Type B pancreatic cell (in vitro differentiated cells): ENCODE measurements at places on chromosomes 11 and 22. TPM values are rescaled to one million over a fixed set of nuclear protein-coding genes. Genes with fewer than 3 reads are reported as not detected.

Gene YAP1
- total RNA-seq = 183 and 199 TPM in 2 replicates

Gene PRMT3
- total RNA-seq = 15.4 and 15.8 TPM in 2 replicates

DNA sequence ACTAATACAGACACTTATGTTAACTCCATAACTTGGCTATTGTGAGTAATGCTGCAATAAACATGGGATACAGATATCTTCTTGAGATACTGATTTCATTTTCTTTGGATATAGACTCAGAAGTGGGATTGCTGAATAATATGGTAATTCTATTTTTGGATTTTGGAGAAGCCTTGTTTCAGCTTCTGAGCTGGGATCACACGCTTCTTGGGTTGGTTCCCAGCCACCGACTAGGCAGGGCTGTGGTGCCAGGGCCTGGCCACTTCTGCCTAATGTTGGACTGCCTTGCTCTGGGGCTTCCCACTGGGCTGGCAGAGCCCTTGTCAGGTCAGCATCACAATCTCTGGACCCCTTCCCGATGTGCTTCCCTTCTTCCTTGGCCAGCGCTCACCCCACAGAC is 14.0 kb upstream of the MCHR1 start:
- H3K36me3 ChIP-seq = no peaks in the 10 kb centered on the region
- H3K4me3 ChIP-seq = no peak overlapping the region
- peaks cover 19% of the 10 kb centered on the region for H3K4me1 ChIP-seq
- DNase-seq = no peak
- H3K27ac ChIP-seq = no peak overlapping the region

- no peaks in the 10 kb centered on the region for H3K27me3 ChIP-seq
- H3K4me3 ChIP-seq = peak overlapping the region; percentile 71
- H3K4me1 ChIP-seq = peaks cover 39% of the 10 kb centered on the region
These were observed 6.9 kb downstream of the EHD1 start for GRCh38 chr11:64871492-64871891.

- peaks cover 3% of the 10 kb centered on the region for H3K36me3 ChIP-seq
- H3K27ac ChIP-seq = peak overlapping the region; percentile 94
- H3K4me3 ChIP-seq = no peak overlapping the region
These were observed 51.6 kb downstream of the NTM start for GRCh38 chr11:131422029-131422428.

DNA sequence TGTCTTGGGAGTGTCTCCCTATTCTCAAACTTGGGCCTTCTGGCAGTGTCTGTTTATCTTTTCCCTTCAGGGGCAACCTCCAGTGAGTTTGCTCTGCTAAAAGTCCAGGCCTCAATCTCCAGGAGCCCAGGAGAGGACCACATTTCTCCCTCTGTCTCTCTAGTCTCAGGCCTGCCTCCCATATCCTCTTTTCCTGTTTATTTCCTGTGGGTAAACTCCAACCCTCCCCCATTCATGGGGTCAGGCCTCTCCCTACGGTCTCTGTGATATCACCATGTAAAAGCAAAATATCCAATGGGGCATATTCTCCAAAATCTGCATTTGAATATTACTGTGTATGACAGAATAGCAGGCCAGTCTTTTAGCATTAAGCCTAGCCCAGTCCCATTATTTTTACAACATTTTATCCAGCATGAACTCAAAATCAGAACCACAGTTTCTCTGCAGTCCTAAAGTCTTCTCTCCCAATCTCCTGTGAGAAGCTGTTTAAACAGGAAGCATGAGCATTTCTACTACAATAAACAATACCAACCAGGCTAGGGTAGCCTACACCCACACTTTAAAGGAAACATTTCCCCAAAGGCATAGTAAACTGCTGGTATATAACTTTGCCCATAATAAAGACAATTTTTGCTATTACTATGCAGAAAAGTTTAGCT is 18.0 kb upstream of the TMEM135 start:
- peaks cover 21% of the 10 kb centered on the region for H3K4me1 ChIP-seq
- H3K4me3 ChIP-seq = no peak overlapping the region
- H3K27me3 ChIP-seq = no peaks in the 10 kb centered on the region
- DNase-seq = no peak
- H3K36me3 ChIP-seq = no peaks in the 10 kb centered on the region

- DNase-seq = no peak
- H3K27ac ChIP-seq = no peak overlapping the region
- no peaks in the 10 kb centered on the region for H3K36me3 ChIP-seq
These were observed 1196.2 kb upstream of the TENM4 start for GRCh38 chr11:80636999-80637398.

DNA sequence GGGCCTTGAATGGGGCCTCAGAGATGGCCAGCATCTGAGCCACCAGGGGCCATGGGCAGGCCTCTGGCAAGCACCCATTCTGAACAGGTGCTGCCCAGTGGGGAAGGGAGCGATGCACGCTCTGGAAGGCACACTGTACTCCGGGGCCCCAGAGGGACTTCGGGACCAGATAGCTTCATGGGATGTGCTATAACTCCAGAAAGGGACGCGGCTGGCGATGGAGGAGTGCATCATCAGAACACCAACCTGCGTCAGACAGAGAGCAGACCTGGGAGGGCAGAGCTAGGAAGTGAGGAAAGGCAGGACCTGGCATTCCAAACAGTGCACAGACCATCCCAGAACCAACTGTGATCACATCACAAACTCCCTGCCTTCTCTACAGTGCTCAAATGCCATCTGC is 16.8 kb downstream of the DGCR2 start:
- no peaks in the 10 kb centered on the region for H3K36me3 ChIP-seq
- no peak for DNase-seq
- no peak overlapping the region for H3K4me3 ChIP-seq
- no peaks in the 10 kb centered on the region for H3K27me3 ChIP-seq

DNA sequence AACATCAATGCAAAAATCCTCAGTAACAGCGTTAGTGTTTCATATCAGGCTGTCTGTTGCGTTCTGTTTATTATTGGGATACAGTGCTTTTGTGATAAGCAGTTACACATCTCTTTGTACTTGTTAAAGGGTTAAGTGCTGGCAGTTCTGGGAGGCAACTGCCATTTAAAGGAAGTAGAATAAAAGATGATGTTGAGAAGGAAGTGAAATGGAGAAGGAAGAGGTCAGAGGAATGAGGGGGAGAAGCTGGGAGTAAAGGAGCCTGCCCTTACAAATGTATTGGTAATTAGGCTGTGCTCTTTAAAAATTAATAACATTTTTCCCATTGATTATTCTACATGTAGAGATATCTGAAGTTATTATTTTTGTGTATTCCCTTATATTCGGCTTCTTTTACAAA is 674.7 kb downstream of the NTM start:
- H3K36me3 ChIP-seq = no peaks in the 10 kb centered on the region
- DNase-seq = no peak
- H3K4me1 ChIP-seq = peaks cover 31% of the 10 kb centered on the region

GRCh38 chr11:6531267-6531752 is 34.2 kb downstream of the DNHD1 start:
- no peak overlapping the region for H3K27ac ChIP-seq
- no peaks in the 10 kb centered on the region for H3K27me3 ChIP-seq
- H3K4me3 ChIP-seq = no peak overlapping the region
- peaks cover 4% of the 10 kb centered on the region for H3K36me3 ChIP-seq

- H3K27ac ChIP-seq = peak overlapping the region; percentile 88
- H3K27me3 ChIP-seq = no peaks in the 10 kb centered on the region
- DNase-seq = no peak
- peaks cover 30% of the 10 kb centered on the region for H3K4me1 ChIP-seq
- no peak overlapping the region for H3K4me3 ChIP-seq
These were observed 22.5 kb downstream of the CLPB start for GRCh38 chr11:72411623-72412419.

DNA sequence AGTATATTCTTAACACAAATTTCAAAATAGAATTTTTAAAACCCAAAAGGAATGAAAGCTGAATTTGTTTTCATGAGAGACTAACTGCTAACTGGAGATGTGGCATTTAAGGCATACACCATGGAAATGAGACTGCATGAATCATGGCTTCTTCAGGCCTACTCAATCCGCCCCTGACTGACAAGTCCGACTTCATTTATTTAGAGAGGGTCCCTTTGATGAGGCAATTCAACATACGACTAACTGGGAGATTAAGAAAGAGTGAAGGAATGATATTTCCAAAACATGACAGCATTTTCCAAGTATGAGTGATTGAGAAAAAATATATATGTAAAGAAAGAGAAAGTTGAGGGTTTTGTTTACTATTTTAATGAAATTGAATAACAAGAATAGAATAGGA is 720.1 kb downstream of the DLG2 start:
- H3K27ac ChIP-seq = no peak overlapping the region
- H3K4me1 ChIP-seq = no peaks in the 10 kb centered on the region
- H3K4me3 ChIP-seq = no peak overlapping the region

DNA sequence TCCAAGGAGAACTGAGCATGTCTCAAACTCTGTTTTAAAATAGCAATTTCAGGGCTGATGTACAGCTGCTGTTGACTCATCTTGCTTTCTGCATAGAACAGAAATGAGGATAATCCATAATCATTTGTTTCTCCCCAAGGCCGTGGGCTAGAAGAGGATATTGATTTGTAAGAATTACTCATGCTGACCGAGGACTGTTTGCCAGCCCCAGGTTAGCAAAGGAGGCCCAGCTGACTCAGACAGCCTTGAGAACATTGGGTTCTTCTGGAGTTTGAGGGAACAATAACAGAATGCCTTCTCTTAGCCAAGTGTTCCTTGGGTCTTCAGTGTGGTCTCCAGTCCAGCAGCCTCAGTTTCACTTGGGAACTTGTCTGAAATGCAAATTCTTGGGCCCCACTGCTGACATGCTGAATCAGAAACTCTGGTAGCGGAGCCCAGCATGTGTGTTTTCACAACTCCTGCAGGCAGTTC is 92.0 kb downstream of the ZC3H12C start:
- DNase-seq = no peak
- H3K4me1 ChIP-seq = peaks cover 8% of the 10 kb centered on the region
- no peak overlapping the region for H3K27ac ChIP-seq
- H3K36me3 ChIP-seq = no peaks in the 10 kb centered on the region
- no peak overlapping the region for H3K4me3 ChIP-seq

GRCh38 chr22:37037669-37038068 is 13.9 kb upstream of the KCTD17 start:
- H3K27ac ChIP-seq = no peak overlapping the region
- no peaks in the 10 kb centered on the region for H3K36me3 ChIP-seq
- peaks cover 3% of the 10 kb centered on the region for H3K27me3 ChIP-seq
- no peak overlapping the region for H3K4me3 ChIP-seq

- DNase-seq = no peak
- H3K4me1 ChIP-seq = peaks cover 21% of the 10 kb centered on the region
- H3K27me3 ChIP-seq = no peaks in the 10 kb centered on the region
- peak overlapping the region; percentile 3 for H3K27ac ChIP-seq
- H3K4me3 ChIP-seq = no peak overlapping the region
These were observed 18.8 kb downstream of the SNX19 start for GRCh38 chr11:130897262-130898182.

DNA sequence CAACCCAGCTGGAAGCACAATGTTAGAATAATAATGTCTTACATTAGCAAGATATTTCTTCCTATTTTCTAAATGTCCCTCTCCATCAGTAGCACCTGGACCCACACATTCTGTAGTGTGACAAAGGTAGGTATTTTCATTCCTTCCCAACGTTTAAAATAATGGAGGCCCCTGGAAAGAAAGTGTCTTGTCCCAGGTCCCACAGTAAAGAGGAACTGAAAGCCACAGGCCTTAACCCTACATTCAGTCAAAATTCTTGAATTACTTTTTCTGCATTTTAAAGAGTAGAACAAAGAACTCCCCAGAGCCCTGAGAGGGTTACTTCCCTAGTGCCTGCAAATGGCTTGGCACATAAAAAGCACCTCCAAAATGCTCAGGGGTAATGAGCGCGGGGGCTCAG is 26.3 kb downstream of the OPCML start:
- DNase-seq = no peak
- no peaks in the 10 kb centered on the region for H3K36me3 ChIP-seq
- H3K4me3 ChIP-seq = no peak overlapping the region
- no peak overlapping the region for H3K27ac ChIP-seq
- peaks cover 12% of the 10 kb centered on the region for H3K4me1 ChIP-seq

DNA sequence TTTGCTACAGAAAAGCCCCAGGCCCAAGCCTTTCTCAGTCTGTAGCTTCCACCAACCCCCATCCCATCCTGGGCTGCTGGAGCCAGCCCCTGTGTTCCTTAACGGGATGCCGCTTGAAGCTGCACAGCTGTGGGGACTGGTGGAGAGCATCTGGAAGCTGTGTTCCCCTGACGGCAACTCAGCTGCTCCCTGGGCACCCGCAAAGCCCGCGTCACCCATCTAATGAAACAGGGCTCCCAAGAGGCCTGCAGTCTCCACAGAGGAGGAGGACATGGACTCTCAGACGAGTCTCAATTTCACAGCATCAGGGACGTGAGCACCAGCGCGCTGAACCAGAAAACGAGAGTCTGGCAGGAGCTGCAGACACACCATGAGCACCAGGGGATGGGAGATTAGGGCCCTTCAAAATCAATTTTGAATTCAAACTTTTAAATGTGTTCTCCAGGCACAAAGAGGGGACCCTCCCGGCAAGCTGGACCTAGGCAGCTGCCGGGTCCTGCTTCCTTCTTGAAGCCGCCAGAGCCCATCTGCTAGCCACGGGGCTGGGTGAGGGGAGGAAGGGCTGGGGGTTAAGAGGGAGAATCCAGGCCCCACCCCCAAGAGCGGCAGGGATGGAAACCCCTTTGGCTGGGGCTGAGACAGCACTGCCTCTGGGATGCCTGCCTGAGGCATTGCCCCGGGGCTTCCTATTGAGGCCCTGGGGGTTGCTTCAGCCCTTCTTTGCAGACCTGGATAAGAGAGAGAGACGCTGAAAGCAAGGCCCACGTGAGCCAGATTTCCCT is 21.0 kb downstream of the LMO1 start:
- no peak overlapping the region for H3K27ac ChIP-seq
- H3K4me1 ChIP-seq = peaks cover 17% of the 10 kb centered on the region
- H3K36me3 ChIP-seq = no peaks in the 10 kb centered on the region
- no peak for DNase-seq
- H3K27me3 ChIP-seq = peaks cover 22% of the 10 kb centered on the region

GRCh38 chr11:79077702-79078330 is 363.0 kb downstream of the TENM4 start:
- H3K27me3 ChIP-seq = no peaks in the 10 kb centered on the region
- peak overlapping the region; percentile 44 for H3K4me3 ChIP-seq
- DNase-seq = no peak
- peaks cover 14% of the 10 kb centered on the region for H3K36me3 ChIP-seq
- H3K4me1 ChIP-seq = peaks cover 67% of the 10 kb centered on the region
- peak overlapping the region; percentile 36 for H3K27ac ChIP-seq
